ENCODE measurements at places on chromosomes 2 and 18. TPM values are rescaled to one million over a fixed set of nuclear protein-coding genes. Genes with fewer than 3 reads are reported as not detected.

Gene KIAA2012
- total RNA-seq, result not detected

Gene TGFA
- 1.1 TPM for total RNA-seq

Gene CAVIN2
- 77.7 TPM for total RNA-seq

- no peaks in the 10 kb centered on the region for H3K27me3 ChIP-seq
- peaks cover 35% of the 10 kb centered on the region for H3K4me1 ChIP-seq
- DNase-seq, result peak; percentile 75
- no peaks in the 10 kb centered on the region for H3K36me3 ChIP-seq
Measured at GRCh38 chr2:231677632-231678104, 30.7 kb upstream of the PTMA start.

- H3K27me3 ChIP-seq, result no peaks in the 10 kb centered on the region
- no peak overlapping the region for H3K4me3 ChIP-seq
- no peak overlapping the region for H3K27ac ChIP-seq
- H3K4me1 ChIP-seq, result no peaks in the 10 kb centered on the region
Measured at GRCh38 chr2:76268902-76269620, 558.3 kb upstream of the GCFC2 start.

Gene KLHL41
- total RNA-seq, result 249 TPM

Gene CXCR1
- 1.2 TPM for total RNA-seq

GRCh38 chr2:88818381-88818780 is 126.9 kb downstream of the RPIA start:
- no peak overlapping the region for H3K27ac ChIP-seq
- H3K4me3 ChIP-seq, result no peak overlapping the region
- no peaks in the 10 kb centered on the region for H3K4me1 ChIP-seq
- no peak for DNase-seq
- H3K36me3 ChIP-seq, result no peaks in the 10 kb centered on the region

DNA sequence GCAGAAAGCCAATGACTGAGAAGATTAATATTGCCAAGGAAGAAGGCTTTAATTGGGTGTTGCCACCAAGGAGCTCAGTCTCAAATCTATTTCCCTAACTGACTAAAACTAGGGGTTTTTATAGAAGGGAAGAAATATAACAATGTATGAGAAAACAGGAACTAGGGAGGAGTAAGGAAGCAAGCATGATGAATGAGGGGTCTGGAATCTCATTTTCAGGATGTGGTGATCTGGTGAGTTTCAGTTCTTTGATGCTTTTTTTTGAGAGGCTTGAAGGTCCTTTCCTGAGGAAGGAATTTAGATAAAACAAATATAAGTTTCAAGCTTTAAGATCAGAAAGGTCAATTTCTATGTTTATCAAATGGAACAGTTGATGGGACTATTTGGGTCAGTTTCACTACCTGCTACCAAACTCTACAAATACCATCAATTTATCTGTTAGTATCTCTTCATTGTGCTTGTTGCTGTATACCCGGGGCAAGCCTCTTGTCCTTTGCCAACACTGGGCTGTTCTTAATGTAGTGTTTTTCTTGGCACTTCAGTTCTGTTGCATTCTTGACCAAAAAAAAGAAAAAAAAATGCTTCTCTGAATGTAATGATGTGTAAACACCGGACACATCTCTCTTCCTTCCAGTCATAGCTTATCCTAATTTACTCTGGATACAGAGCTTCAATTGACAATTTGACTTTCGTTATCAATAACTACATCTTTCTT is 357.0 kb downstream of the GALNT13 start:
- no peak overlapping the region for H3K4me3 ChIP-seq
- H3K4me1 ChIP-seq, result no peaks in the 10 kb centered on the region
- DNase-seq, result no peak
- H3K27me3 ChIP-seq, result no peaks in the 10 kb centered on the region
- H3K27ac ChIP-seq, result no peak overlapping the region

Gene C2orf42
- 8.9 TPM for total RNA-seq

Gene KCNJ3
- 1.8 TPM for total RNA-seq

Gene PDK1
- 27.5 TPM for total RNA-seq

Gene SPHKAP
- 103 TPM for total RNA-seq

DNA sequence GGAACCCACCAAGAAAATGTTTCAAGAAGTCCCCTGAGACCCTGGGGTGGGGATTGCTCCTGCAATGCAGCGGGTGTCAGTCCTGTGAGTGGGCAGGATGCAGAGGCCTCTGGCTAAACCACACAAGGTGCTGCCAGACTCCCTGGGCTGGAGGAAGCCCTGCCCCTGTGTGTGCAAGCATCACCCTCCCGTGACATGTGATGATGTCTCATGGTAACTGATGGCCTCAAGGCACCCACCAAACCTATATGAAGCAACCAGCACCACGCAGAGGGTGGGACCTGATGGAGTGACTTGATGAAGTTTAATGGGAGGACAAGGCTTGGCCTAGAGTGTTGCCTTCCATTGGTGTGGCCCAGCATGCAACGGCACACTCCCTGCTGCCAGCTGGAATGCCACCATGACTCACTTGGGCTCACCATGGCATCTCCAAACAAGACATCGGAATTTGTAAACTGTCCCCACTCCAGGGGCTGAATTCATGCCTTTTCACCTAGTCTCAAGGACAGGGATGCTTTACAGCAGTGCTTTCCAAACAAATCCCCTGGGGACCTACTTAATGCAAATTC is 8.7 kb upstream of the SLC14A1 start:
- no peak overlapping the region for H3K27ac ChIP-seq
- no peaks in the 10 kb centered on the region for H3K36me3 ChIP-seq
- H3K27me3 ChIP-seq, result no peaks in the 10 kb centered on the region
- H3K4me3 ChIP-seq, result no peak overlapping the region

Measured in heart left ventricle (tissue), 16 donors.